ENCODE measurements at places on chromosomes 2 and 18.

DNA sequence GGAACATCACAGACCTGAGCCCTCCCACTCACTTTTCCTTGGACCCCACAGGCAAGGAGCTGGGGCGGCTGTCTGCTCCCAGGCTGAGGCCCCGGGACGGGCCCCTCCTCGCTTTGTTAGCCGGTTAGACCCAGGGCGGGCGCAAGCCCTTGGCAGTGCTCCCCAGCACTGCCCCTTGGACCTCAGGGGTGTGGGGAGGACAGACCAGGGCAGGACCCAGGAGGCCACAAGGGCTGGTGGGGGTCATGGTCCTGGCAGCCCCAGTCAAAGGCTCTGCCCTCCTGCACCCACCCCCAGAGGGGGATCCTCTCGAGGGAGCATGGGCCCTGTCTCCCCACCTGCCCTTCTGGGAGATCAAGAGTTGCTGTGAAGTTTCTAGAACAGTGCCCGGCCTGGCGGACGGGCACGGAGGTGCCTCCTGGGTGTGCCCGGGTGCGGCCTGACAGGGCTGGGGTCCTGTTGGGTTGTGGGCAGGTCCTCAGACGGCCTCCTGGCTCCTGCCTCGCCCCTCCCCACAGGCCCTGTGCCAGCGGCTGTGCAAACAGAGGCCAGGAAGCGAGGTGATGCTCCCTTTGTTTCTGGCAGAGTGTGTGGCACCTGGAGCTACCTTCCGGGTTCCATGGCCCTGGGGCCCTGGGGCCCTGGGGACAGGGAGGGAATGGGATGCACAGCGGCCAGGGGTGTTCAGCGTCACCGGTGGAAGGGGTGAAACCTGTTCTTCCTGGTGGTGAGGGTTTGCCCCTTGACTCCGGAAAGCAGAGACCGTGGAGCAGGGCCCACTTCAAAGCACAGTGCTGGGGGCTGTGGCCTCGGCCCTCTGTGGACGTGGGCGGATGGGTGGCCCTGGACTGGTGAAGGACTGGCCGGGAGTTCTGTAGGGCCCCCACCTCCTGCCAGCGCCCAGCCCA lies 2.9 kb upstream of the GAL3ST2 start:
- no peak for DNase-seq

- DNase-seq: no peak
Observed at GRCh38 chr2:132936791-132937190, 266.8 kb upstream of the LYPD1 start.

- no peak for DNase-seq
Observed at GRCh38 chr2:73334045-73334444, 40.7 kb upstream of the EGR4 start.

- no peak for DNase-seq
Observed at GRCh38 chr2:12047761-12048160, 301.3 kb downstream of the LPIN1 start.

GRCh38 chr2:186687807-186688211 lies 6.1 kb upstream of the FAM171B start:
- peak; percentile 3 for DNase-seq

DNA sequence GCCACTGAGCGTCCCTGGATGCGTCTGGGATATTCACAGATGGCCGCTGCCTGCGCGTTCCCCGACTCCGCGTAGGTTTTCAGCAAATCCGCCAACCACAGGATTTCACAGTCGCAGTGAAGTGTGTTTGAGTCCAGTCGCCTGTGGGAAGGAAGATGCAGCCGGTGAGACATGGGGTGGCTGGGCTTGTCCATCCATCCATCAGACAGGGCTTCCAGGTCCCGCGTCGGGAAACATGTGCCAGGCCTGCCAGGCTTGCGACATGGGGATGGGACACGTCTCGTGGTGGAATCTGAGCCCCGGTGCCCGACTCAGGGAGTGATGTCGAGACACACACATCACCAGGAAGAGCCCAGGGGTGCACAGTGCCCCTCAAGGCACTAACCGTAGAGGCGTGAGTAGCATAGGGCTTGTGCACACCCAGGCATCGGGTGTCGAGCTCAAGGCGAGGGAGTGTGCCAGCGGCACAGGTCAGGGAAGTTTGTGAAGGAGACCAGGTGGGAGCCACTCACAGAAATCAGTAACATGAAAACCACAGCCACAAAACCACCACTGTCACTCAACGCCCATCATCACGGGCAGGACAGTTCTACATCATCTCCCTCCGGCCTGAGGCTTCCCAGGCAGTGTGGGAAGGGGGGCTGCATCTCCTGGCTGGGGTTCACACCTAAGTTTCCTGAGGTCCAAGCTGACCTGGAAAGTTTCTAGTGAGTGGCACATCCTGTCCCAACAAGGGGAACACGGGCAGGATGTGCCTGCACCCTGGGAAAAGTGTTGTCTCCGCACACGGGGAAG lies 63.9 kb downstream of the PXDN start:
- DNase-seq: no peak

DNA sequence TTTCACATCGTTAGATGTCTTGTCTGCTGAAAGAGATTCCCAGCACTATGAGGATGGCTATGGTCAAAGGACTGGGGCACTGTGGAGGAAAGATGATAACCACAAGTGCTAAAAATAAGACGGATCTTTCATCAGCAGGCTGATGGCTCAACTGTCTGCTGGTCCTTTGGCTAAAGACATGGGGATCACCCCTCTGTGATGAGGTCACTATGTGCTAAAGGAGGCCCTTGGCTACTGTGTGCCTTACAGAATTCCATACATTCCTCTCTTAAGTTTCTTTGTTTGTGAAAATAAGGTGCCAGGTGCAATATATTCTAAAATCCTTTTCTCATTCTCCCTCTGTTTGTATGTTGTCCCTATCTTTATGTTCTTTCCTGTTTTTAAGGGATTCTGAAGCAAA lies 39.7 kb upstream of the LYPD6 start:
- DNase-seq: no peak

GRCh38 chr18:23504720-23505119 lies 1.4 kb downstream of the RMC1 start:
- no peak for DNase-seq

- no peak for DNase-seq
Observed at GRCh38 chr2:50840341-50841124, 191.4 kb downstream of the NRXN1 start.

DNA sequence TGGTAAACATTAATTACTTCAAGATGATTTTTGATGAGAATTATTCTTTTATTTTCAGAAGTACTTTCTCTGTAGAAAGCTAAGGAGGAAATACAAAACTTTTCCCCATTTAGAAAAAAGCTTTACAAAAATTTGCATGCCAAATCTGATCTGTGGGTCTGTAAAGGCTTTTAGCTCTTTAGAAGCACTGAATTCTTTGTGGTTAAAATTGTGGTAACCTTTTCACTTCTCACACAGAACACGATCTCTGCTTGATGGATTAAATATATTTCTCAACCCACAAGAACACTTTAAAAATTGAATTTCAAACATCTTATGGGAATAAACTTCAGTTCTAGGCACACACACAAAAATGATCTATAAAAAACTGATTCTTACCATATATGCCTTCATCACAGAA lies 63.7 kb downstream of the VIL1 start:
- no peak for DNase-seq

GRCh38 chr2:240207661-240208060 lies 67.2 kb upstream of the OTOS start:
- no peak for DNase-seq

DNA sequence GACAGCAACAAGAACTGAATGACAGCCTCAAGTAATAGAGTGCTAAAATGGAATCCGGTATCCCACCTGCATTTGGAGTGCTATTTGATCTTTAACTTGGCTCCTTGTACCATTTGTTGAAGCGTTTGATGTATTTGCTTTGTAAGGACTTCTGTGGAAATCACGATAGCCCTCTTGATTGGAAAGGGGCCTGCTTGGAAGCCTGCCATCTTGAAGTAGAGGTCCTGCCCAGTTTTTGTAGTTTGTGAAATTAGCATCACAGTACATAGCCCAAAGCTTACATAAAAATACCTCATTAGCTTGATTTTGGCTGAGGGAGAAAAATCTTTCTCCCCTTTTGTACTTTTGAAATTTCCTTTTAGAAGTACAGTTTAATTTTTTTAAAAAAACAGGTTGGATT lies 2.7 kb downstream of the CDCA7 start:
- no peak for DNase-seq

DNA sequence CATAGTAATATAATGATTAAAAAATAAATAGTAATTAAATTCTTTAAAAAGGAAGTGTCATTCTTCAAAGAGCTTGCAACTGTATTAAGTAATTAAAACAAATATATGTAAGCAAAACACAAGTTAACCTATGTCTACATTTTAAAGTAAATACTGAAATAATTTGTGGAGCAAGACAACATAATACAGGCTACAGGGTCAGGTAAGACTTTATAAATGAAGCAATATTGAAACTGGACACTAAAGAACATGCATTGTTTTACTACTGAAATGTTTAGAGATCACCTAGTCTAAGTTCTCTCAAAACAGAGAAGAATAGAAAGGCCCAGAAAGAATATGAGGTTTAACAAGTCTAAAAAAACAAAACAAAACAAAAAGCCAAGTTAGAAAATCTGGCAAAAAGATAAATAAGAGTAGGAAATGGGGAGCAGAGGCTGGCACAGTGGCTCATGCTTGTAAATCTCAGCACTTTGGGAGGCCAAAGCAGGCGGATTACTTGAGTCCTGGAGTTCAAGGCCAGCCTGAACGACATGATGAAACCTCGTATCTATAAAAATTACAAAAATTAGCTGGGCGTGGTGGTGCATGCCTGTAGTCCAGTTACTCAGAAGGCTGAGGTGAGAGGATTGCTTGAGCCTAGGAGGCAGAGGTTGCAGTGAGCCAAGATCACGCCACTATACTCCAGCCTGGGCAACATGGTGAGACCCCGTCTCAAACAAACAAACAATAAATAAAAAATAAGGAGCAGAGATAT lies 34.4 kb downstream of the VPS54 start:
- no peak for DNase-seq

DNA sequence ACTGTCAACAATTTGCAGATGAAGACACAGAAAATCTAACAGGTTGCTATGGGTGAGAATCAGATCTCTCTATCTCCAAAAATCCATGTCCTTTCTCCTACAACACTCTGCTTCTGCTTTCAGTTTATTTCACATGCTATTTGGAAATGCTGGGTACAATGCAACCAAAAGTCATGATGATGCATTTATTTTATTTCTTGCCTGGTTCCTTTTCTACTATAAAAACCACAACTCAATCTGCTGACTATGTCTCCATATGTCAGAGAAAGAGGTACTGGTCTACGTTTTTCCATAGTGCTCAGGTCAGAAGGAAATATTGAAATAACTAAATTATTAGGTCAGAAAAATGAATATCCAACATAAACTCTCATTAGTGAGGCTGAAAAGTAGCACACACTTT lies 20.5 kb downstream of the RAD51AP2 start:
- DNase-seq: no peak

GRCh38 chr2:20616341-20616871 lies 34.5 kb downstream of the HS1BP3 start:
- no peak for DNase-seq

GRCh38 chr2:85719609-85720240 lies 25.6 kb downstream of the GNLY start:
- DNase-seq: no peak

DNA sequence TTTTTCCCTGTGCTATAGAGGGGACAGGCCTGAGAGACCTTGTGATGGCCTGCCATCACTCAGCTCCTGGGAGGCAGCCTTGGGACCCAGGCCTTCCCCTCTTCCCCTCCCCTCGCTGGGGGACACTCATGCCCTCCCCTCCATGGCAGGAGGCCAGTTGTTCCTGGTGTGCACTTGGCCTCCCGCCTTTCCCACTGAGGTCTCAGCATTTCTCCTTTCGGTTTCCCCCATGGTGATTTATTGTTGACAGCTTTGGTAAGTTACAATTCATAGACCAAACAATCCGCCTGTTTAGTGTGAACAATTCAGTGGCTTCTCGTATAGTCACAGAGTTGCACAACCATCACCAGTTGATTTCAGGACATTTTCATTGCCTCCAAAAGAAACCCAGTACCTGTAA lies 10.2 kb upstream of the CNDP1 start:
- DNase-seq: no peak

- no peak for DNase-seq
Observed at GRCh38 chr2:67323209-67323991, 73.7 kb upstream of the ETAA1 start.

GRCh38 chr2:74440378-74441169 lies 1.2 kb downstream of the RTKN start:
- DNase-seq: peak; percentile 89

DNA sequence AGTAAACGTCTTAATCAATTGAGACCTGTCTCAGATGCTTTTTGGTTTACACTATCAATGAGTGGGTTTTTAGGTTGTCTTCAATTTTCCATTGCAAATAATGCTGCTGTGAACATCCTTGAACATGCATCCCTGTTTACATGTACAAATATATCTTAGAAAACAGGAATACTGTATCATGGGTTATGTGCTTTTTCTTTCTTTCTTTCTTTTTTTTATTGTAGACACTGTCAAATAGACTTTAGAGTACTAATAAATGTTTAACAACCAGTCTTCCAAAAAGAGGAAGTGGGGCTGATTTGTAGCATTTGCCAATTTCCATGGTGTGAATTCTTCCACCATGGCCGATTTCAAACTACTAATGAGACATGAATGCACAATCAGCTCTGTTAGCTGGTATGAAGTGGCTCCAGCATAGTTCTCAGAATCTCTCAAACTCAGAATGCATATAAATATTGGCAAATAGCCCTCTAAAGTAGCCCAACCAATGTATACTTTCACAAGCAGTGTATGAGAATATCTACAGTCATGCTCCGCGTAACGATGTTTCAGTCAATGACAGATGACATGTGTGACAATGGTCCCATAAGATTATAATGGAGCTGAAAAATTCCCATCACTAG lies 50.3 kb upstream of the B3GNT2 start:
- DNase-seq: no peak

DNA sequence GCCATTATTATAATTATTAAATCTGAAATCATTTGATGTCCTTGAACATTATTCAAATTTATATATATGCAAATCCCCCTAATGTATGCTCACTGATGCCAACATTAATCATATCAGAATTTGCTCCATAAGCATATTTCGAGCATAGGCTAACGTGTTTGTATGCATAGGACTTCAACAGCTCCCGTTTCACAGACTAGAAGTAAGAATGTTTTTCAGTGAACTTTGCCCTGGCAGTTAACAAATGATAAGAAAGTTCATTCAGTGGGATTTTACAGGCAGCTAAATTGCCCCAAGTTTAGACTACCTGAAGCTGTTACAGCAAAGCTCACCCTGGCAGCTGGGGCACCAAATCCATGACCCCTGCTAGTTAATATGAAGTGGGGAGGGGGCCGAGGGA lies 272.0 kb downstream of the LNPK start:
- DNase-seq: no peak

GRCh38 chr2:44016282-44016681 lies 20.5 kb upstream of the LRPPRC start:
- peak; percentile 57 for DNase-seq

DNA sequence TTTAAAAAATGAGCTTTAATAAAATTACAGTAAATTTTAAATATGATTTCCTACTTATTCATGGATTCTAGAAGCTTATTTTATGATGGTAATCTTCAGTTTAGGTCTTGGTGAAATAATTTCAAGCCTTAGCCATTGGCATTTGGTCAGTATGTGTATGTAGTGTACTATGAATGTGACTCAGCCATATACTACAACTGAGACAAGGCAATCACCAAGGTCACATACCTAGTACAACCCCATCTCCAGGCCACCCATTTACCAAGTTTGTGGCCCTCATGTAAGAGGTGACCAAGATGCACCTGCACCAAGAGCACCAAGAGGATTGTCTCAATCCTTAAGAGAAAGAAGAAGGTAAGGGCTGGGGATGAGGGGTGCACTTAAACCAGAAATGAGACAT lies 54.8 kb upstream of the FRZB start:
- no peak for DNase-seq
